ENCODE measurements at places on chromosomes 2 and 18.

GRCh38 chr18:48365965-48366364 is 43.2 kb downstream of the ZBTB7C start:
- DNase-seq, result no peak

DNA sequence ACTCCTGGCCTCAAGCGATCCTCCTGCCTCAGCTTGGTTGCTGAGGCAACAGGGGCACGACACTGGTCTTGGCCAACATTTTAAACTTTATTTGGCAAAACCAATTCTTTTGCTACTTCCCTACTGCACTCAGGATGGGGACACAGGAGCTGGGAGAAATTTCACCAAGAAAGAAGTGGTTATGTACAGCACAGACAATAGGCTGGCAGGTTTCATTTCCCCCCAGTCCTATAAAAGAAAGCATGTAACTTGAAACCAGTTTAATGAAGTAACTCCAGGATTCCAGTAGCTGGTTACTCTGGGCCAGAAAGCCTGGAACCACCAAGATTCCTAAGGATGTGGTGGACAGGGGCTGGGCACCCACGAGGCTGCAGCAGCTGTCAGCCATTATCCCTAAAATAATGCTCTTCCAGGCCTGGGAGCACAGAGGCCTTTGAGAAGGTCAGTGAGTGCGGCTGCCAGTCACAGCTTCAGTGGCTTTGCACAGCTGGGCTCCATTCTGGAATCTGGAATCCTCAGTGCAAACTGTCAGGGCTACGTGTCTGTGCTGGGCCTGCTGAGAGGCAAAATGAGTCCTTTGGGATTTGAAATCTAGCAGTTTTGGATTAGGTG is 142.3 kb upstream of the ITGA6 start:
- peak; percentile 77 for DNase-seq

DNA sequence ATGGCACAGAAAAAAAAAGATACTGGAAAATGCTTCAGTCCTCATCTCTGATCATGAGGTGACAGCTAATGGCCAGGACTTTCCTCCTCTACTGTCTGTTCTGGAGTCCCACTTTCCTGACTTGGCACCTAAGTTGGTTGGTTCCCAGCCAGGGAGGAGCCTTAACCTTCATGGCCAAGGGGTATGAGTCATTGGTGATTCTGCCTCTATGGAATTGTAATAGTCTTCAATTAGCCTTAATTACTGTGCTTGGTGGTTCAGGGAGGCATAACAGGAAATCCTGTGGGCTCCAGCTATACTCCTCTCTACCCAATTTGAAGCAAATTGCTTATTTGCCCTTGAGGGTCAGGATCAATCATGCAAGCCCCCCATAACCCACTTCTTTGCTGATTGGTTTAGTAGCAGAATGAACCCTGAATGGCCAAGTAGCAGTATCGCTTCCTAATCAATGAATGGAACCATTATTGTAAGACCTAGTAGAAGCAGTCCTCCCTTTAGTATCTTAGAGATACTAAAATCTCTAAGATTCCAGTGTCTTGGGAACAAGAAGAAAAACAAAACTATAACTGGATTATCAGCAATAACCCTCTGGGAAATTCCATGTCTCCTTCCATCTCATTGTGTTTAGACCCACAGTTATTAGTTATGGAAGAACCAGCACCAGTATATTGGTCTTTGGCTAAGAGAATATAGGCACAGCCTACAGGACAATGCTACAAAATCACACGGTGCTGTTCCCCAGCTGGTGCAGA is 109.0 kb downstream of the COL6A3 start:
- peak; percentile 93 for DNase-seq

- DNase-seq, result peak; percentile 7
Observed at GRCh38 chr2:136765256-136766072, at the start of gene THSD7B. THSD7B (plus strand) TSS chr2:136765545; CDS start chr2:136882179, 116,634 bp downstream.

GRCh38 chr18:59606193-59607077 is 90.8 kb downstream of the CCBE1 start:
- DNase-seq, result no peak

- DNase-seq, result peak; percentile 15
Observed at GRCh38 chr2:151299920-151300539, 10.6 kb upstream of the NMI start.

DNA sequence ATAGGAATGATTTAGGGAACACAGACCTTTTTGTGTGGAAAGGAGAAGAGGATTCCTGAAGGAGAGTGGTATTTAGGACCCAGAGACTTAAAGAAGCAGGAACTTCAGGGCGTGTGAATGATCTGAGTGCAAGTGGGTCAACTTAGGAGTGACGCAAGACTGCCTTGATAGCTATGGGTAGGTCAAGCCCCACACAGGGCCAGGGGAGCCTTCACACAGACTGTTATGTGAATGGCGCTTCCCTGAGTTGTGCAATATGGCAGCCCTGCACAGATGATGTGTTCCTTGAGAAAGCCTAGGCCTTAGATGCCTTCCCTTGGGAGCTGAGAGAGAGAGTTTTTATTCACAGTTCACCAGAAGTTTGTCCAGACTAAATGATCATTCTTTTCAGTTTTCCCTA is 47.1 kb upstream of the IGFBP5 start:
- DNase-seq, result no peak

GRCh38 chr2:53510401-53510800 is 257.2 kb upstream of the CHAC2 start:
- DNase-seq, result no peak

- peak; percentile 59 for DNase-seq
Observed at GRCh38 chr2:229731916-229732315, 17.6 kb upstream of the DNER start.

DNA sequence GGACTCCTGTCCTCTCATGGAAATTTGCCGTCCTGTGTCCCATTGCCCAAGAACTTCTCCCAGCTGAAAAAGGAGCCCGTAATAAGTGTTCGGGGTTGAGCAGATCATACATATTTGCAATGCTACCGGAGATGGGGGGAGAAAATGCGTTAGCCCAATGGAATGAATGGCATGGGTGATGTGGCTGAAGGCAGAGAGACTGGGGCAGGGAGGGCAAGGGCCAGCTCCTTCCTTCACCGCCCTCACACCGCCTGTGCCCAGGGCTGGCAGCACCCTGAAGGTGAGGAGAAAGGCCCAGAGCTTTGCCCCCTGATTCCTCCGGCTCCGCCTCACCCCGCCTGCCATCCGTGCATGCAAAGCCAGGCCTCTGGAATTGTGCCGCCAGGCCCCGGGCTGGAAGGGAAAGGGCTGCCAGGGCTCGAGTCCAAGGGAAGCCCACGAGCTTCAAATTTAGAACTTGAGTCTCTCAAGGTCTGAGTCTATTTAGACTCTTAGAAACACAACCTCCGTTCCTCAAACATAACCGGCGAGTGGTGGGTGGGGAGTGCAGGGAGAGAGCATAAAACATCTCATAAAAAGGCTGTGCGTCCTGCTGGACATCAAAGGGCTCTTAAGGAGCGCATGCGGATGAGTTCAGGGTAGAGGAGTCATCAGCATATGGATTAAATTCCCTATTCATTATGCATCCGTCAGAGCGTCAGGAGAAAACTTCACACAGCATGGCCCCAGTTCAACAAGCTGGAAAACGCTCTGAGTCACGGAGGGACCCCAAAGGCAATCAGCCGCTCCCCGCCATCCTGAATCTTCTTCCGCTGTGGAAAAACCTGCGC is 121.7 kb upstream of the GLI2 start:
- peak; percentile 22 for DNase-seq

DNA sequence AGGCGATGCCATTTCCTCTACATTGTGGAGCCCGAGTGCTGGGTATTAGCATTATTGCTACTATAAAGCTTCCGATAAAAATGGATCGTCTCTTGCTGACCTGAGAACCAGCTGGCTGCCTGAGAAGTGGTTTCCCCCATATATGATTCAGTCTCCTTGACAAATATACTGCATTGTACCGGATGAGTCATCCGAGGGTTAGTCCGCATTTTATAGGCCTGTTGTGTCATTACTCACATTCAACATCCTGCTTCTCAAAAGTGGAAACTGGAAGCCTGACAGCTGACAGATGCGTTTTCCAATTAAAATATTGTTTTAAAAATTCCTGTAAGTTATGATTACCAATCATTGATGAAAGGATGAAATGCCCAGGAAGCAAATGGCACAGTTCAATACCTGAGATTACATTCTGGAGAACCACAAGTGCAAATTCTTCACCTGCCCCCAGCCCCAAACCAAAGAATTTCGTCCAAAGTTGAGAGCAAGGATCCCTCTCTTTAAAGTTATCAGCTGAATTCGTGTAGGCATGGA is 65.7 kb downstream of the SPRED2 start:
- peak; percentile 98 for DNase-seq

- no peak for DNase-seq
Observed at GRCh38 chr2:64586054-64586453, 61.9 kb downstream of the AFTPH start.

GRCh38 chr2:219574484-219575311 is 2.6 kb downstream of the INHA start:
- DNase-seq, result no peak

GRCh38 chr18:65606551-65607130 is 144.2 kb upstream of the CDH7 start:
- DNase-seq, result no peak

GRCh38 chr2:136246086-136246669 is 128.2 kb upstream of the CXCR4 start:
- peak; percentile 58 for DNase-seq

GRCh38 chr2:85441864-85442263 is 23.4 kb downstream of the SH2D6 start:
- DNase-seq, result no peak

GRCh38 chr2:174071321-174071720 is 106.1 kb upstream of the SP3 start:
- no peak for DNase-seq

GRCh38 chr2:36670881-36671595 is 25.5 kb upstream of the VIT start:
- DNase-seq, result peak; percentile 72

- DNase-seq, result no peak
Observed at GRCh38 chr2:105141099-105141614, 100.4 kb upstream of the GPR45 start.

- DNase-seq, result peak; percentile 16
Observed at GRCh38 chr2:55922291-55922907, 1.2 kb downstream of the EFEMP1 start.

DNA sequence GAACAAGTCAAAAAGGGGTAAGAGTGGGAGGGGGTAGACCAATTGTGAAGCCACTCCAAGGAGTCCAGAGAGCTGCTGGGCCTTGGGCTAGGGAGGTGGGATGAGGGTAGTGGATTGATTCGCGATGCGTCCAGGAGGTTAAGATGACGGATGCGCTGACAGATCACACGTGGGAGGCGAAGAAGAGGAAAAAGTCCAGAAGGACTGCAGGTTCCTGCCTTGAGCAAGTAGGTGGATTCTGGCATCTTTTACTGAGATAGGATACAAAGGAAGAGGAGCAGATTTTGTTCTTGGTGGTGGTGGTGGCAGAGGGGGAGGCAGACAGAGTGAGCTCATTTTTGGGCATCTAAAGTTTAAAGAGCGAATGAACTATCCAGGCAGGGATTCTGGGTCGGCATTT is 76.5 kb downstream of the KCTD1 start:
- DNase-seq, result no peak

DNA sequence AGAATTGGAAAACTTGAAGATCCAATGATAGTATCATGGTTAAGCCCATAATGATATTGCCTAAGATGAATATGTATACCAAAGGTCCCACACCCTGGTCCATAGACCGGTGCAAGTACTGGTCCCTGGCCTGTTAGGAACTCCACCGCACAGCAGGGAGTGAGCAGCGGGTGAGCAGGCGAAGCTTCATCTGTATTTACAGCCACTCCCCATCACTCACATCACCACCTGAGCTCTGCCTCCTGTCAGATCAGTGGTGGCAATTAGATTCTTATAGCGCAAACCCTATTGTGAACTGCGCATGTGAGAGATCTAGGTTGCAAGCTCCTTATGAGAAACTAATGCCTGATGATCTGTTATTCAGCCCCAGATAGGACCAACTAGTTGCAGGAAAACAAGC is 402.4 kb downstream of the EPHA4 start:
- no peak for DNase-seq

DNA sequence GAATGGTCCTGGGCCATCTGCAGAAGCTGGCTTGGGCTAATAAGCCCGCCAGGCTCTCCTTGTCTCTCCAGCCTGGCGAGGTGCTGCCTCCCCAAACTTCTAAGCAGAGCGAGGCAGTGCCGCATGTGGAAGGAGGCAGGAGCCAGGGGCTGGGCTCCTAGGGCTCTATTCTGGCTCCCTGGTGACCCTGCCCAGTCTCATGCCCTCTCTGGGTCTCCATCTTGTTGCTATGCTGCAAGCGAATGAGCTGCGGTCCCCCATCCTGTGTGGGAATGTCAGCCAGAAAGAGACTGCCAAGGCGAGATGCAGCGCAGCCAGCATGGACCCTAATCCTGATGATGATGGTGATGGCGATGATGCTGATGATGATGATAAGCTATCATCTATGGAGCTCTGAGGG is 48.7 kb downstream of the TNS1 start:
- no peak for DNase-seq

GRCh38 chr18:62625019-62625418 is 90.3 kb upstream of the PHLPP1 start:
- DNase-seq, result peak; percentile 73

GRCh38 chr2:240851078-240851991 is 17.3 kb upstream of the AGXT start:
- DNase-seq, result peak; percentile 74

DNA sequence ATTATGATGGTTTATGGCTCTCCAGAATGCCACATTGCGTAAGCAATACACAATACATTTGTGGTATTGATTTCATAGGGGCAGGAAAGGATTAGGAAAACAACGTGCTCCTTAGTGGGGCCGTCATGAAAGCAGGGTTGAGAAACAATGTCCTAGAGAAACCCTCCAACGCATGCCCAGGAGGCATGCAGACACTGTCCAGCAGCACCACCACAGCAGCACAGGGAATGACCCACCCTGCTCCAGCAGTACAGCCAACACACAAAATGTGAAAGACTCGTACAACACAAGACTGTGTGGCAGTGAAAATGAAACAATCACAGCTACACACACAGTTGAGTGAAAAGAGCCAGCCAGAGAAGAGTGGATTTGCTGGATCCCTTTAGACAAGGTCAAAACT is 66.3 kb downstream of the FAM168B start:
- no peak for DNase-seq

GRCh38 chr18:68728081-68728700 is 13.3 kb upstream of the TMX3 start:
- no peak for DNase-seq

Data from GM23248 (cell line).